ENCODE measurements at places on chromosomes 2 and 18. TPM values are rescaled to one million over a fixed set of nuclear protein-coding genes. Genes with fewer than 3 reads are reported as not detected.

DNA sequence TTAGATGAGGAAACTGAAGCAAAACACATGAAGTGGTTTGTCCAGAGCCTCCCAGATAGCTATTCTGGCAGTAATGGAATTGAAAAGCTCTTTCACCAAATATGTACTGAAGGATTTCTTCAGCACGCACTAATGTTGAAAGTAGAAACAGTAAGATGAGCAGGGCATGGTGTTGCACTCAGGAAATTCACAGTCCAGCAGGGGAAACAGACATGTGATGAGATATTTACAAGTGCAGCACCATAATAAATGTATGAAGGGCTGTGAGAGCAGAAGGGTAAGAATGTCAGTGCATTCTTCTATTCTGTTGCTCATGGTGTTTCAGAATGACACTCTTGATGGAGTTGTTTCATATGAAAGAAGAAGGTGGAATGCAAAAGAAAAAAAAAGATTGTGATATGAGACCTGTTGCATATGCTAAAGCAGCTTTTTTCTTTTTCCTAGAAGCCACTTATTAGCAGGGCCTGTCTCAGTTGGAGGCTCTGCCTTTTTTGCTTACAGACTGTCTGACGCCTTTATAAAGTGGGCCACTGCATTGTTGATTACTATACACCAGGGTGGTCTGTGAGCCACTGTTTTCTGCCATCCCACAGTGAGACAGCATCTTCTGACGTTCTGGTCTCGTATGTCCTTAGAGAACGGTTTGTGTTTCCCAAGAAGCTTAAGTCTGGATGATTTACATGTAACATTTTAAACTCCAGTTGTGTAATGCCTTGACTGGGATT lies 516.9 kb downstream of the ARHGAP15 start:
- no peak for DNase-seq

DNA sequence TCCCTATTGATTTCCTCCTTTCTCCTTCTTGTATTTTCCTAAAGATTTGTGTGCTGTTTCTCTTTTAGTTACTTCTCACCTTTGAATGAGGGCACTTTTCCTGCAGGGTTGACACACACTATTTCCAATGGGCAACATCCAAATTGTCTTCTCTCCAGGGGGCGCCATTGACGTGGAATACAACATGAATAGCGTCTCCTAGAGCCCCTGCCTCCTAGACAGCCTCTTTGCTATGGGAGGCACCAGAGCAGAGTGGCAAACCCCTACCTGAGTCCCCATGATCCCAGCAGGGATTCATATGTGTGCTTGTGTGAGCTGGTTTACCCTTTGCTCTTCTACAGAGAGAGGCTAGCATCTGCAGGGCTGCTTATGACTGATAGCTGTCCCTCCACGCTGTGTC lies 61.3 kb upstream of the ITSN2 start:
- DNase-seq, result peak; percentile 11

DNA sequence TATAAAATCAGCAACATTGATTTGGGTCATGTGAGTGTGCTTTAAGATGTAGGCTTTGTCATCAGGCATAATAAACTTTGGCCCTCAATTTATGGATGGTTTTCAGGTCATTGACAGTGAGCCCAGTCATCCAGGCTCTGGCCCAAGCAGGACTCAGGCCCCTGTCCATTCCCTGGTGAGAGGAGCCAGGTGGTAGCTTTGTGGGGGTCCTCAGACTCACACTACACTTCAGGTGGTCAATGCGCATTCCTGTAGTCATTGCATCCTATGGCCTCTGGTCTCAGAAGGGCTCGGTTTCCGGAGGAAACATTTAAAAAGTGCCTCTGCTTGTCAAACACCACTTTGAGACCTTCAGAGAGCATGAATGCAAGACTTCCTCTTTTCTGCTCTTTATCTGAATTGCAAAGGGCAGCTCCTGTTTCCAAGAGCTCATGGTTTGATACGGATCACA lies 20.2 kb downstream of the LGALSL start:
- DNase-seq, result no peak

The SERPINB2 gene
- 0.39 TPM for total RNA-seq

The STPG4 gene
- not detected for total RNA-seq

DNA sequence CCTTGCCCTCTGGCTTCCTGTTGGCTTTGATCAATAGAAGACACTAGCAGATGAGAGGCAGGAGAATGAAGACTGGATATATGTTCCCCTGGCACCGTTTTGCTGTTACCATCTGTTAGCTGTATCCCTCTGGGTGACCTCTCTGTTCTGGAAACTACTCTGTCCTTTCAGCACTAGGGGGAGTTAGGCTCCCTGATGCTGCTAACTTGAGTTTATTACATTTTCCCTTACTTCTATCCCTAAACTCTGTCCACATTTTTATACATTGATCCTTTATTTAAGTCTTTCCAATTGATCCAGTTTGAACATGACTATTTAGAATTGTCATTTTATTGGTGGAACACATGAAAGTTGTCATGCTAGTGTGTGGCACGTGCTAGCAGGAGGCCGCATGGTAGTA lies 1014.3 kb upstream of the CDH2 start:
- DNase-seq, result peak; percentile 6

- DNase-seq, result no peak
These were observed 179.9 kb downstream of the ETAA1 start for GRCh38 chr2:67576991-67577390.

DNA sequence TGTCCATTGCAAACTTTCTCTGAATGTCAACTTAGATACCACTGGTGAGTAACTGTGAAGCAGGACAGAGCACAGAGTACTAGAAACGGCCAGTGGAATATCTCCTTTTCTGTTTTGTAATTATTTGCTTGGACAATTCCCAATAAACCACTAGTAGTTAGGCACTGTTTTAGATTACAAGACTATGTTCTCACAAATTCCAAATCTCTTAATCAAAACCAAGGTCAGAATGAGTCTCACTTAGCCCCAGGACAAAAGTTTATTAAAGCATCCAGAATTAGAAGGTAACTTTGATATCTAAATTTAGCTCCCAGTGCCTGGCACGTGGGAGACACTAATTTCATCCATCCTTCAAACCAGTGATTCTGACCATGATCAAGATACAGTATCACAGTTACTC lies 89.0 kb downstream of the ZNF521 start:
- no peak for DNase-seq

DNA sequence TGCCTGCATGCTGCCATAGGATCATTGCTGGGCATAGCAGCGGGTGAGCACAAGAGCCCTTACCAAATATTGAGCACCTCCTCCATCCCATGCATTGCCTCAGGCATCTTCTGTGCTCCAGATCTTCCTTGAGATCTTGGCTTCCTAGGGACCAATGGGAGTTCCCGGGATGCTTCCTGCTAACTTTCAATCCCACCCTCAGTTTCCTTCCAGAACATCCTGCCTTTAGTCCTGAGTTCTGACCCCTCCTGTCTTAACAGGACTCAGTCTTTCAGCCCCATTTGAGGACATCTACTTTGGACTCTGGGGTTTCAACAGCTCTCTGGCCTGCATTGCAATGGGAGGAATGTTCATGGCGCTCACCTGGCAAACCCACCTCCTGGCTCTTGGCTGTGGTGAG lies 15.3 kb downstream of the SLC14A1 start:
- no peak for DNase-seq

GRCh38 chr2:2536416-2537056 lies 205.5 kb upstream of the MYT1L start:
- DNase-seq, result no peak

The PECR gene
- 12.8 TPM for total RNA-seq

DNA sequence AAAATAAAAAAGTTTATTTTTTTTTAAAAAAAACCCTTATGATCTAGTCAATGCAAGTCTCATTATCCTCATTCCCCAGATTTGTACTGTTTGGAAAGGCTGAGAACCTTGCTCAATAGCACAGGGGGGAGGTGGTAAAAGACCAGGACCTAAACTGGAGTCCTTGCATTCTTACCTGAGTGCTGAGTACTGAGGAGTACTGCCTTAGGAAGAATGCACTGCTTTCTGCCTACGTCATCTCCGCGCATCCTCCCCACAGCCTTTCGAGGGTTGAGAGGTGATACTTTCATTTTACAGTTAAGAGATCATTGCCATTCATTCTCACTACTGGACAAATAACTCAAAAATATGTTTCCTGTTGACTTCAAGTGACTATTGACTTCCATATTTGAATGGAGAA lies 73.8 kb downstream of the MAP3K20 start:
- no peak for DNase-seq

DNA sequence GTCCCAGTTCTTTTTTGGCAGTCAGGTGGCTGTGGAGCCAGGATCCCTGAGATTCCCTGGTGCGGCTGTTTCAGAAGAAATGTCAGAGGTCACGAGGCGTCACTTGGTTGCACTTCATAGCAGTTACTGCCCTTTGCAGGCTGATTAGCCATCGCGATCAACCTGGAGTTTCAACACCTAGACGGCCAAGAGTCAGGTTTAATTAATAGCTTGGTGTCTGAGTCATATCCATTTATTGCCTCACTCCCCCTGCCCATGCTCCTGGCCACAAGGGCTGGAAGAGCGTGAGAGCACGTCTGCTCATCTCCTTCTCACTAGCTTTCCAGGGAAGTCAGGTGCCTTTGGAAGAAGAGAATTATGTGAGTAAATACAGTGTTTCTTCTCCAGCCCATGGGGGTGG lies 552.3 kb downstream of the TSN start:
- no peak for DNase-seq

DNA sequence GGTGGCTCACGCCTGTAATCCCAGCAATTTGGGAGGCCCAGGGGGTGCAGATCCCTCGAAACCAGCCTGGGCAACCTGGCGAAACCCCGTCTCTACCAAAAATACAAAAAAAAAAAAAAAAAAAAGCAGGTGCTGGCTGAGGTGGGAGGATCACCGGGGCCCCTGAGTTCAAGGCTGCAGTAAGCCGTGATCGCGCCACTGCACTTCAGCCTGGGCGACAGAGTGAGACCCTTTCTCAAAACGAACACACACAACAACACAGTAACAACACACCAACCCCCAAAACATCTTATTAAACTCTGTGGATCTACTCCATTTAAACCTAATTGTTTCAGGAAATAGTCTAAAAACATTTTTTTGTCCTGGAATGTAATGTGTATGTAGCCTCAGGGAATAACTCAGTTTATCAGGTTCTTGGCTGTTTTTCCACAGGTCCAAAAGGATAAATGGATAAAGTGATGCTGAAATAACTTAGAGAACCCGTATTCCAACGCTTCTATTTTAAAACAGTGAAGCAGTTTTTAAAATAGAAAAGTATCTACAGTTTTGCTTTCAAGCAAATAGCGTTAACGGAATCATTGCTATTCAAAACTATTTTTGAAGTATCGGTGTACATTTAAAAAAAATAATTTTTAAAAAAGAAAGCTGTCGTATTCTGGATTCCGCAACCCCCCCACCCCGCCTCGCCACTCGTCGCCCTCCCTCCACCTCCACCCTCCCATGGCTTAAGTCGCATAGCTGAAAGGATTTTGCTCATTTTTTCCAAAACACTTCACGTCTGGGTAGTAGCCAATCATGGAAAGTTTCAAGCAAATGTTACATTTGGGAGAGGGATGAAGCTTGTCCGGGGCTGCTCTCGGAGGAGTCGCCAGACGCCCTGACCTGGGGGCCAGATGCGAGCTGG lies 895 bp upstream of the GLS start:
- peak; percentile 15 for DNase-seq

DNA sequence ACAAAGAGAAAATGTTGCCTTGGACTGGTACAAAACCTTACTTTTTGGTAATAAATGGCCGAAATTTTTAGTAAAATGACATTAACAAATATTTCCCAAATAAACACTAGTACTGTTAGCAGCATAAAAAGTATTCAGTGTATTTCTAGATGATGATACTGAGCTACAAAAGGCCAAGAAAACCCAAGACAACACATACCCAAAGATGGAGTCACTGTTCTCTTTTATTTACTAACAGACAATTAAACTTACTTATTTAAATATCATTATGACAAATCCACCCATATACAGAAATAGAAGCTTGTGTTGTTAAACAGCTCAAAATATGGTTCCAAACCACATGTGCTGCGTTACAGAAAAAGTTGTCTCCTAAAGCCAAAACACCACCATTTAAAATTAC lies 239.9 kb downstream of the ZEB2 start:
- DNase-seq, result no peak

DNA sequence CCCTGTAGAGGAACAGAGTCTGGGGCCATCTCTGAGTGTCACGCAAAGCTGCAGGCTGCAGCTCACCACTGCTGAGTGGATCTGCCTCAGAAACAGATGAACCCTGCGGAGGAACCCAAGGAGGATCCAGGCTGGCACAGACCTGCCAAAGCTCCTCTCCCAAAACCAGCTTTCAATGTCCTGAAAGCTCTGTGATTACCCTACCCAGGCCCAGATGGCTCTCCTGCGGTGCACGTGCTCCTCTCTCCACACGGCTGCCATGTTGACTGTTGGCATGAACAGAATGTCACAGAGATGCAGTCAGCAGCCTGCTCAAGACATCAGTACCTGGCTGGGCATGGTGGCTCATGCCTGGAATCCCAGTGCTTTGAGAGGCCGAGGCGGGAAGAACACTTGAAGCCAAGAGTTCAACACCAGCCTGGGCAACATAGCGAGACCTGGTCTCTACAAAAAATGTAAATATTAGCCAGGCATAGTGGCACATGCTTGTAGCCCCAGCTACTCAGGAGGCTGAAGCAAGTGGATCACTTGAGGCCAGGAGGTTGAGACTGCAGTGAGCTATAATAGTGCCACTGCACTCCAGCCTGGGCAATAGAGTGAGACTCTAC lies 216.8 kb downstream of the MGAT5 start:
- no peak for DNase-seq

GRCh38 chr2:54572262-54572635 lies 116.1 kb downstream of the SPTBN1 start:
- DNase-seq, result peak; percentile 76

DNA sequence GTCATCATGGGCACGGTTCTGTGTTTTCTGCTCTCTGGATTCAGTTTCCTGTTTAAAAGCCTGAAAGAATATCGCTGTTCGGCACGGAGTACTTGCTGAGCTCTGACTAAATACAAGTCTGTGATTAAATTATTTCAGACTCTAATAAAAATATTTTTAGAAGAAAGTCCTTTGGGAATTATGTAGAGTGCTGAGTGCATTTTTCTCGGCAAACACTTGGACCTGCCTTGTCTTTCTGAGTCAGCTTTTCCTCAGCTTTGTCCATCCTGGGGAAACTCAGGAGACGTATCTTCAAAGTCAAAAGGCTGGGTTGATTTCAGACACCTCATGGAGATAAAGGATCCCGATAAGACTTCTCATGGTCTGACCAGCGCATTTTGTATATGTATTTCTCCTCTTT lies 45.9 kb downstream of the IL1R2 start:
- no peak for DNase-seq

DNA sequence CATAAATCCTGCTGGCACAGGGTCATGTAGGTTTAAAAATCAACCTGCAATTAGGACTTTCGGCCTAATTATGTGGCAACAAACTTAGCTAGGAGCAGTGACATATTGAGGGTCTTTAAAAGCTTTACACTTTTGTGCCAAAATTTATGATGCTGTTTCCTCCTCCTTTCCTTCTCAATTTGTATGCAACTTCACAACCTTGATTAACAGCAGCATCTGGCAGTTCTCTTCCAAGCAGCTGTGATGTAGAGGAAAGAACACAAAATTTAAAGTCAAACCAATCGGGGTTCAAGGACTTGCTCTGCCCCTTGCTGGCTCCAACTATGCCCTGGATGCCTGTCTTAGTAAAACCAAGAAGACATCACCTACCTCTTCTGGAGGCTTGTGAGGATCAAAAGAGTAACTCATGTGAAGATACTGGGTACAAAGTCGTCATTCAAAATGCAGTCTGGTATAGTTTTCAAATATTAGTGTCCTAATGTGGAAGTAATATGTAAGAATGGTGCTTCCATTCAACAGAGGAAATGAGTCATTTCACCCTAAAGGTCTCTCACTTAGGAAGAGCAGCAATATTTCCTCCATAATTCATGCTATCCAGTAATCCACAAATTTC lies 94.7 kb downstream of the ANKRD44 start:
- DNase-seq, result no peak

The ECEL1 gene
- not detected for total RNA-seq

Data from H4 (cell line).